ENCODE measurements at places on chromosomes 2 and 18. TPM values are rescaled to one million over a fixed set of nuclear protein-coding genes. Genes with fewer than 3 reads are reported as not detected.

DNA sequence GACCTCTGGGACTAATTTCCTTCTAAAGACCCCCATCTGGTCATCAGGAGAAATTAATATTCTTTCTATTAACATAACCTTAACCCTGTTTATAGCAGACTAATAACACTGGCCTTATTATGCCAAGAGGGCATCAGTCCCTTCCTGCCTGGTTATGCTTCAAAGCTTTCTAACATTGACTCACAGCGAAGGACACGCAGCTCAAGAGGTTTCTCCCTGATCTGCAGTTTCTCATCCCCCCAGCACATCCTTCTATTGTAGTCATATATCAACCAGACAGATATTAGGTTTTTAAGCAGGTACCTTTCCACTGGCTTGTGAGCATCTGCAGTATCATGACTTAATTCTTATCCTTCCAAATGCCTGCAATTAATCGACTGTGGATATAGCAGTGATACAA lies 100.0 kb upstream of the CXCR4 start:
- DNase-seq, result no peak

GRCh38 chr18:29779096-29779495 lies 1263.4 kb downstream of the DSC3 start:
- DNase-seq, result no peak

DNA sequence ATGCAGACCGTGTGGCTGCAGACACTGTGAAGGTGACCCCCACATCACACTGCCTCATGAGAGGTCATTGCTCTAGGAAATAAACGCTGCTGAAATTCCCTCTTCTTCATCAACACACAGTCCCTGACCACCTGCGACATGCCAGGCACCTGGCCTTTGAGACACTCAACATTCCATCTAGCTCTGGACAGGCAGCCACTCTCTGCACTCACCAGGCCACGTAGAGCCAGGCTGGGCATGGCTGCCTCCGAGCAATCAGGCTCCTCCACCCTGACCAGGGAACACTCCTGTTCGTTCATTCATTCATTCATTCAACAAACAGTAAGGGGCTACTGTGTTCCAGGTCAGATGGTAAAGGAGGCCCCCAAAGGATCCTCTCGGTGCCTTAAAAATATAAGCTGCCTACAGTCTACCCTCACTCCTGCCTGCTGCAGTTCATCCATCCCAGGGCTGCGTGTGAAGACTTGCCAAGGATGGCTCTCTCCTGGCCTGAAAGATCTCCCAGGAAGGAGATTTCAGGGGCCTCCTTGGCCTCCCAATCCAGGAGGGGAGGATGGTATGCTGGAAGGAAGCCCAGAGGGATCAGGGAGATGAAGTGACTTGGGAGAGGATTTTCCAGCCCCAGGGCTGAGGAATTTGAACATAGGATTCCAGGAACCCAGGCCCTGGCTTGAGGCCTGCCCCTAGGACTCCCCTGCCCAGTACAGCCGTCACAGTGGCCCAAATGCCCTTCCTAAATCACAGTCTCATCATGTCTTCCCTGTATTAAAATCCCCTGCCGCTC lies 66.7 kb downstream of the TNS1 start:
- no peak for DNase-seq

DNA sequence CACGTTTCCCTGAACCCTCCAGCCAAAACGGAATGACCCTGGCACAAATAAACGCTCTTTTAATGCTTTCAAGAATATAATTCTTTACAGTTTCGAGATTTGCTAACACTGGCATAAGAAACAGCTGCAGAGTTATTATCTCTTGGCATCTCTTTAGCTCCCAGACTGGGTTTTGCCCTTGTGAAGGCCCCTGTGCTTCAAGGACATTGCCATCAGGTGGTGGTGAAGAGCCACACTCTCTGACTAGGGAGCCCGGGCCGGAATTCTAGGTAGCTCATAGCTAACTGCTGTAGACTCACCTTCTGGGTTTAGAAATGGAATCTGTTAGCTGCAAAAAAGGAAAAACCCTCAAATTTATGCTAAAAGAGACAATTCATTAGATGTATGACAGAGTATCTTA lies 13.3 kb upstream of the GALNT14 start:
- DNase-seq, result no peak

- DNase-seq, result no peak
Measured at GRCh38 chr2:33334083-33334482, 142.4 kb upstream of the RASGRP3 start.

DNA sequence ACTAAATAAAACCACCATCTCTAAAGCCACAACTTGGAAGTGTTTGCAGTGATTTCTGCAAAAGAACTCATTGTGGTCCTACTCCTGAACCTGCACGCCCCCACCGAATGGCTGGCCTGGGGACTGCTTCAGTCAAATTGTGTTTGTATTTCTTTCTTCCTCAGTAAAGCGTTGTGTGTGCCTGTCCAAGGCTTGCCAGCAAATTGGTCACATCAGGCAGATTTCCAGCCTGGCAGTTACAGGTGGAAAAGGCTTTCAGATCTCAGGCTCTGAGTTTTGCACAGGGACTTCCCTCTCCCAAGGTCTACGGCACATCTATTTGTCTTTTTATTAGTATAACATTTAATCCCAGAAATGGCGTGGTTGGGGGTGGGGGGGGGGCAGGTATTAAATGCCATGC lies 54.0 kb upstream of the NOSTRIN start:
- no peak for DNase-seq

CCBE1 gene
- polyA plus RNA-seq, result 3.3 TPM

GALNT13 gene
- 0.25 TPM for polyA plus RNA-seq

HOXD4 gene
- 8.9 TPM for polyA plus RNA-seq

Measured in forelimb muscle (tissue), 1 donor.